Activated naive CD4-positive, alpha-beta T cell treated with anti-CD3 and anti-CD28 coated beads, Interleukin-2, amount 50 U/mL, for 16 hours (primary cell): ENCODE measurements at places on chromosomes 12 and 14.

DNA sequence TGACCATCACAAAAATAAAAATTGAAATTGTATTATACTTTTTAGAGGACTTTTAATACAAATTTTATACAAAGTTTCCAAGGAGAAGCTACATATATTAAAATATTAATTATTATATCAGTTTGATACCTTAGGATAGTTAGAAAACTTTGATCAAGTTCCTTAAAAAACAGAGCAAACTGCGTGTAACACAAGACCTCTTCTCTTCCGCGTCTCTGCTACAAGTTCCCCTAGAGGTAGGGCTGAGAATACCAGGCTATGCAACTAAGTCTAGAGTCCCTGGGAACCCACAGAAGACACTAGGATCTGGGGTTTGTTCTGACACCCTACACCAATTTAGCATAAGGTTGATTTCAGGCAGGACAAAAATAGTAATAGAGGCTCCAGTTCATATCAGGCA, 319.0 kb downstream of the FOXG1 start:
- DNase-seq, result no peak

DNA sequence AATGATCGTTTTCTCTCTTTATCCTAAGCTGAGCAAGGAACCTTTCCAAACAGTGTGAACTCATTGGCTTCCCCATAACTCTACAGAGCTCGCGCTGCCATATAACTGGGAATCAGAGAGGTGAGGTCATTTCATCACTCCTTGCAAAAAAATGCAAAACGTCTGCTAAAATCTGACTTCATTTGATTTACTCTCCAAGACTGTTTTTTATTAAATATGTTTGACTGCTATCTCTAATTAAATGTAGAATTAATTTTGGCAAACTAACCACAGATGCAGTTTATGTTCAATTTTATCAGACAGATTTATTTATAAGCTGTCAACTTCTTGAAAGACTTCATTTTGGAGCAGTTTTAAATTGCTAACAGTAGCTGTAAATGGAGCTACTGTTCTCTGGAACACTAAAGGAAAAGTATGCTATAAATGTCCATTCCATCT, 131.6 kb upstream of the SOX5 start:
- DNase-seq, result no peak

- no peak for DNase-seq
These were observed 47.2 kb downstream of the RPH3A start for GRCh38 chr12:112838731-112839130.

DNA sequence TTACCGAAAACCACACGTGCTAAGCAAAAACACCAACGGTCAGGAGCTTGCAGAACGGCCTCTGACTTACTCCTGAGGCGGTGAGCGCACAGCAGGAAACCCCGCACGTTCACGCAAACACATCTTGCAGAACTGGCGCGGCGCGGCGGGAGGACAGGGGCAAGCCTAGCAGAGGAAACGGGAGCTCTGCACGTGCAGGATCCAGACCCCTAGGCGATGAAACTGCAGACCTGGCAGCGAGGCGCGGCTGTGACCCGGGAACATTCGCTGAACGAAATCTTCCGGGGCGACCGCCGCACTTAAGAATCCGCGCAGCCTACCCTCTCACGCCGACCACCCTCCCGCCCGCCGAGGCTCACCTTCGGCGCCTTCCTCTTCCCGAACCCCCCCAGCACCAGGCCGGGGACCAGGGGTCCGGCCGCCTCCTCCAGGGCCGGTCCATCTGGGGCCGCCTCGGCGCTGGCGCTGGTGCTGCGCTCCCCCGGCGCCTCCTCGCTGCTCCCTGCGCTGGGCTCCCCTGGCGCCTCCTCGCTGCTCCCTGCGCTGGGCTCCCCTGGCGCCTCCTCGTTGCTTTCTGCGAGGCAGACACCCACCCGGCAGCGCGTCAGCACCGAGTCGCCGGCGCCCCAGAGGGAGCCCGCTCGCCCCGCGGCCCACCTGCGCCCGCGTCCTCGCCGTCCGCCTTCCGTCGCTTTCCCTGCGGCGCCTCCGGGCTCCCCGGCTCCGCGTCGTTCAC, 615 bp downstream of the DDX51 start:
- DNase-seq, result peak; percentile 49

DNA sequence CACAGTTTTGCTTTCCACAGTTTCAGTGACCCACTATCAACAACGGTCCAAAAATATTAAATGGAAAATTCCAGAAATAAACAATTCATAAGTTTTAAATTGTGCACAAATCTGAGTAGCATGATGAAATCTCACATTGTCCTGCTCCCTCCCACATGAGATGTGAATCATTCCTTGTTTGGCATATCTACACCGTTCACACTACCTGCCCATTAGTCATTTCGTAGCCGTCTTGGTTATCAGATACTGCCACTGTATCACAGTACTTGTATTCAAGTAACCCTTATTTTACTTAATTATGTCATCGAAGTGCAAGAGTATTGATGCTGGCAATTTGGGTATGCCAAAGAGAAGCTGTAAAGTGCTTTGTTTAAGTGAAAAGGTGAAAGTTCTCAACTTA, 145.3 kb downstream of the SLC5A8 start:
- DNase-seq, result no peak

DNA sequence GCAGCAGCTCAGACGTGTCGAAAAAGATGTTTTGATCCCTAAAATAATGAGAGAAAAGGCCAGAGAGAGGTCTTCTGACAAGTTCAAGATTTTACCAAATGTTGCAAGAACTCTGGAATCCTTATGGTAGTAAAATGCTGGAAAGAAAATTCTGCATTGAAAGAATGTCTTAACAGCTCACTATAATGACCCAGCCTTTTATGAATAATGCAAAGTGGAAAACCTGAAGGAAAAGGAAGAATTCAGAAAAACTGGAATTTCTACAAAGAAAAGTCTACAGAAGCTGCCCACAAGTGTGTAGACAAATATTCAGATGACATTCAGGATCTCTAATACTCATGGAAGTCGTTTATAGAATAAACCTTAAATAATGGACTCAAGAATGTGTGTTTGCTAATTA, 1.8 kb upstream of the CCDC88C start:
- no peak for DNase-seq

DNA sequence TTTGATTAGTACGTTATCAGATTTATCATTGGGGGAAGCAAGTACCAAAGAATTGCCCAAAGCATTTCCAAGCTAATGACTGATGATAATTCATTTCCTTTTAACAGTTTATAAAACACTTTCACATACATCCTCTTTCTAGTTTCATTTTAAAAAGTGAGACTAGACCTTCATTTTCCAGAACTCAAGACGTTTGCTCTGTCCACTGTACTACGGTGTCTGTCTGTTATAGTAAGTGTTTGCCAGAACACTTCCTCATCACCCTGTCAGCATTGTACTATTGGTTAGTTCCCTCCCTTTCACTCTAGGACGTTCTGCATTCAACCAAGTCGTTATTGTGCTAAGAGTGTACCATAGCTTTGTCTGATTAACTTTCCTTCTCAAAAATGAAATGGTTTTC, 81.7 kb upstream of the TMEM263 start:
- DNase-seq, result no peak

GRCh38 chr12:23399402-23399933, 550.0 kb downstream of the SOX5 start:
- DNase-seq, result no peak
